ENCODE measurements at places on chromosomes 5 and 9.
A peak's percentile ranks its signal among the peaks of the same experiment; 100 is the strongest.

DNA sequence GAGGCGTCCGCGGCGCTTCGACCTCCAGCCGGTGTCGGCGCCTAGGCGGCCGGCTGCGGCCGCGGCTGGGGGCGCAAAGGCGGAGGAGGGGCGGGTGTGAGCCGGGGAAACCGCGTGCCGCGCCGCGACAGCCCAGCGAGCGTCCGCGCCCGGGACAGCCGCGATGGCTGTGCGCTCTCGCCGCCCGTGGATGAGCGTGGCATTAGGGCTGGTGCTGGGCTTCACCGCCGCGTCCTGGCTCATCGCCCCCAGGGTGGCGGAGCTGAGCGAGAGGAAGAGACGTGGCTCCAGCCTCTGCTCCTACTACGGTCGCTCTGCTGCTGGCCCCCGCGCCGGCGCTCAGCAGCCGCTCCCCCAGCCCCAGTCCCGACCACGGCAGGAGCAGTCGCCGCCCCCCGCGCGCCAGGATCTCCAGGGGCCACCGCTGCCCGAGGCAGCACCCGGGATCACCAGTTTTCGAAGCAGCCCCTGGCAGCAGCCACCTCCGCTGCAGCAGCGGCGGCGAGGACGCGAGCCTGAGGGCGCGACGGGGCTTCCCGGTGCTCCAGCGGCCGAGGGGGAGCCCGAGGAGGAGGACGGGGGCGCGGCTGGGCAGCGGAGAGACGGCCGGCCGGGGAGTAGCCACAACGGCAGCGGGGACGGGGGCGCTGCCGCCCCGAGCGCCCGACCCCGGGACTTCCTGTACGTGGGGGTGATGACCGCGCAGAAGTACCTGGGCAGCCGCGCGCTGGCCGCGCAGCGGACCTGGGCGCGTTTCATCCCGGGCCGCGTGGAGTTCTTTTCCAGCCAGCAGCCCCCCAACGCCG is 605 bp downstream of the CHSY3 start:
- no peak for DNase-seq

- DNase-seq = no peak
Observed at GRCh38 chr9:126456441-126457174, 130.0 kb downstream of the MVB12B start.

GRCh38 chr9:13143281-13143680 is 136.2 kb downstream of the MPDZ start:
- DNase-seq = no peak

DNA sequence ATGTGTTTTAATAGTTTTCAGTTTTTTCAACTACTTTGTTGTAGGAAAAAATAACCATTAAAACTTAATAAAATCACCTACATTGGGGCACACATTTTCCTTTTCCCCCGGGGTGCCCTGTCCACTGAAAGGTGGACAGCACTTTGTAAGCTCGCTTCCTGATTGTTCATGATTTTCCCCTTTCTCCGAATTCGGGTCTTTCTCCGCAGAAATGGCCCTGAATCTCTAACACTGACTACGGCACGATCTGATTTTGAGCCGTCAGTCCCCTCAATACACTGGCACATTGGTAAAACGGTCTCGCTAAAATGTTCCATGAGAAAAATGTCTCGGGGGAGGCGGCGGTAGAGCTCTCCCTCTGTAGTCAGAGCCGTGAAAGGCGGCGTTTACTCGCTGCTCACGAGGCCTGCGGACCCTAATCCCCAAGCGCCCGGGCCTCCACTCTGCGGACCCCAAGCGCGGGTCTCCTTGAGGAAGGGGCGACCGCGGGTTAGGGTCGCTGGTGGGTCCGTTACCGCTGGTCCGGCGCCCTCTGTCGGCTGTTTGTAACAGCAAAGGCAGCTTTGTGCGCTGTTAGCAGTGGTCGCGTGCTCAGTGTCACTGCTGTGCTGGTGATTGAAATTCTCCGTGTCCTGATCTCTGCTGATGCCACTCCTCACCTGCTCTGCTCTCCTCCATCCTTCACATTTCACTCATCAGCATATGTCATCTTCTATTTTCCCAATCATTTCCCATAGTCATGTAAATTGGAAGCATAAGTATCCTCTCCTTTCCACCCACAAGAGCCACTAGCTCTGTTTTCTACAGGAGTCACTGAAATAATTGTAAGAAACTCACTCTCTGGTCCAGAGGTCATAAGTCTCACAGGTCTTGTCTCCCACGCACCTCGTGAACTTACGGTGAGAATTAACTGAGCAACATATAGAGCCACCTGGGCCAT is 10.8 kb upstream of the IFNA2 start:
- DNase-seq = peak; percentile 19

GRCh38 chr5:172802567-172803176 is 31.4 kb upstream of the ERGIC1 start:
- DNase-seq = peak; percentile 93

- no peak for DNase-seq
Observed at GRCh38 chr9:123998970-123999621, 12.5 kb upstream of the LHX2 start.

DNA sequence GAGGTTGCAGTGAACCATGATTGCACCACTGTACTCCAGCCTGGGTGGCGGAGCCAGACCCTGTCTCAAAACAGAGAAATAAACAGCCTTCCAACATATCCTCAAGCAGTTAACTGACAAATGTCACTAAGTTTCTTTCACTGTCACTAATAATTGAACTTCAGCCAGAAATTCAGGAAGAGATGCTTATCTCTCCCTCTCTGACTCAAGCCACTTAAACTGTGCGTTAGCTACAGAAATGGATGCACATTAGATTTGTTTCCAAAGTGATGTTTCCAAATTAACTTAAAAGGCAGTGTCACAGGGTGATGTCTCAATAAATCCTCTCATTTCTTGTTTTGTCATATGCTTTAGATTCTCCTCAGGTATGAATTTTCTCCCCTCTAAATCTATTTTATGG is 164.9 kb downstream of the KDM4C start:
- peak; percentile 45 for DNase-seq

- DNase-seq = no peak
Observed at GRCh38 chr5:35172533-35172932, 57.8 kb downstream of the PRLR start.

DNA sequence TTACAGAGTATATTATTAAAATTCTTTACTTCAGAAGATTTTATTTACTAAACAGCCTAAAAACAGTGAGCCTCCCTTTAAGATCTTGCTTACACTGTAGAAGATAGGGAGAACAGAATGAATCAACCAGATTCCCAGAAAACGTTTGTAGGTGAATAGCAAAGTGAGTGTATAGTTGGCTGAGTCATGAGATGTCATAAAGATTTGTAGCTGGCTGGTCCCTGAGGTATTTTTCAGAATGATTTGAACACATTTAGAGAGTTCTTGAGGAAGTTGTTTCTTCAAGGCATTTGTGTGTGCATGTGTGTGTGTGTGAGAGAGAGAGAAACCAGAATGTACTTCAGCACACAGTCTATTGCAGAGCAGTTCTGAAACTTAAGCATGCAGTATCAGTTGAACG is 159.4 kb upstream of the PRR16 start:
- no peak for DNase-seq

DNA sequence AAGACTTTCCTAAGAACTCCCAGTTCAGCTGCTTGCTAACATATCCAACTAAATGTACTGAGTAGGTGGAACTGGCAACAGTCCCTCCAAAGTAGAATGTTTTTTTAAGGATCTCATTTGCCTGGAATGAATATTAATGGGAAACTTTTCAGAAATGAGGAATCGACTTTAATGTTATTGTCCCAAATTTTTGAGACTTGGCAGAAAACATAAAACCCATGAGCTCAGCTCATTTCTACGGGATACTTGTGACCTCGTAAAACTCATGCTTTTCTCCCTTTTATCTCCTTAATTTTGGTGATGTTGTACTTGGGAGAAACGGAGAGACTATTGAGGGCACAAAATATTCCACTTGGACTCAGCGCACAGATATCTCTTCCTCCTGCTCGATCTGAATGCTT is 296.8 kb downstream of the EBF1 start:
- no peak for DNase-seq

- no peak for DNase-seq
Observed at GRCh38 chr5:172284611-172284980, 1.0 kb upstream of the UBTD2 start.

DNA sequence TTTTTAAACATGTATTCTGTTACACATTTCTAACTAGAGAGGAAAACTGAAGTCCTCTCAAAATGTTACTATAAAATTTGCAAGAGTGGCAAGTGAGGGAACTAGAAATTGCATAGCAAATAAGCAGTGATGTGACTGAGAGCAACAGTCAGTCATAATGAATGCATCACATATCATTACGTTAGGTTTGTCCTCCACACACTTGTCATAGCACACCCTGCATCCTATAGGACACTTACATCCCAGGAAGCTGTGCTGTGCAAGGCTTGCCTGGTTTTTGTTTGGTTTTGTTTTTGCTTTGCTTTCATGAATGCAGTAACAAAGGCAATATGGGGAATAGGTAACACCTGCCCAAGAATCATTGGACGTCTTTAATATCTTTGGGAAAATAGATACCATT is 10.8 kb downstream of the NFIB start:
- DNase-seq = no peak

DNA sequence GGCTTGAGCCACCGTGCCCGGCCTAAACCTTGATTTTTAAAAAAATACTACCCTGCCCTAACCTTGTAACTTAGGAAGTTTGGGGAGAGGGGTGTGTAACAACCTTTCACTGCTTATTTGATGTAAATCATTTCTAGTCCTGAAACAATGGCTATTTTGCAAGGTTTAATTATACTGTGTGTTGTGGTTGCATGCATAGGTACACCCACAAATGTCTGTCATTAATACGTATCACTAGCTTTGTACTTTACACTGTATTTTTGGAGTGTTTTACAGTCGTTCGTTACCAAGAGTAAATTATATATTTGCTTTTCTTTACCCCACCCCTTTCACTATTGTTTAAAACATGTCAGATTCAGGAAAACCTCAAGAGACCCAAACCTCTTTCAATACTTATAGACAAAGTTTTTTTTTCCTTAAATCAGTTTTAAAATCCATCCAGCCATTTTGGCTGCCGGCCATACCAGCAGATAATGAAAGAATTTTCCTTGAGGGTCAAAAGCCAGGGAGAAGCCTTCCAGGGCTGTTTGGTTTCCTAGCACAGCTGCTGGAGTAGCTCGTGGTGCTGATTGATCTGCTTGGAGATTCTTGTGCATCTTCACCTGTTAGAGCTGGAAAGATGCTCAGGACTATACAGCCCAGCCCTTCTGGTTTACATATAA is 50.7 kb downstream of the DOCK8 start:
- no peak for DNase-seq

GRCh38 chr5:52150501-52150900 is 637.2 kb upstream of the ITGA1 start:
- DNase-seq = no peak

DNA sequence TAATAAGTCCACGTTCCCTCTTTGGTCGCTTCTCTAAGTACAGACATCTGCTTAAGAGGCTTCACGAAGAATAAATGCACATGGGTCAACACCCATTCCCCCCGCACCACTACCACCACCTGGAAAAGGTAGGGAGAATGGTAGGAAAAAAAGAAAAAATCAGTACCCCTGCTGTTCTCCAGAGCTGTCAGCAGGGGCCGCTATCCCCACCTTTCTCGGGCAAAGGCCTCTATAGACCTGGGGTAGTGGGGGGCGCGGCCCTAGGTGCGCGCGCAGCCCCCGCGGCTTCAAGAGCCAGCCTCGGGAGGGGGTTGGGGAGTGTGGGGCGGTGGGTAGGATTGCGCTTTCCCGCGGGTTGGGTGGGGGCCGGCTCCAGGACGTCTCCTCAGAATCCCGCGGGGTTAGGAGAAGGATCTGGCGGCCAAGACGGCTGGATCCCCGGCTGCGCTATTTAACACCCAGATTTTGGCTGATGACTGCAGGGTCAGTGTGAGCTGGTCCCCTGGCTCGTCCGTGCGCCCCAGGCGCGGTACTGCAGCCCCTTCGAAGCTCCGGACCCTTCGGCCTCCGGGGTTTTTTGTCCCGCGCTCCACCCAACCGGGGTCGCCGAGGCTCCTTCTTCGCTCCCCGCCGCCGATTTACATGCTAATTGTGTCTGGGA is 1.6 kb upstream of the SEMA6A start:
- DNase-seq = no peak

All from hematopoietic multipotent progenitor cell treated with erythropoietin and hydrocortisone succinate and interleukin-3 and kit ligand, for 17 days (in vitro differentiated cells).